ENCODE measurements at places on chromosomes 7 and 10.

- DNase-seq = peak; percentile 54
Measured at GRCh38 chr7:11831156-11831735, 752 bp downstream of the THSD7A start.

GRCh38 chr10:62589689-62590088, 214.8 kb upstream of the ADO start:
- no peak for DNase-seq

- no peak for DNase-seq
Measured at GRCh38 chr7:74387606-74388005, 66.1 kb upstream of the GTF2IRD1 start.

- DNase-seq = no peak
Measured at GRCh38 chr10:115790220-115790619, 482.8 kb downstream of the GFRA1 start.

DNA sequence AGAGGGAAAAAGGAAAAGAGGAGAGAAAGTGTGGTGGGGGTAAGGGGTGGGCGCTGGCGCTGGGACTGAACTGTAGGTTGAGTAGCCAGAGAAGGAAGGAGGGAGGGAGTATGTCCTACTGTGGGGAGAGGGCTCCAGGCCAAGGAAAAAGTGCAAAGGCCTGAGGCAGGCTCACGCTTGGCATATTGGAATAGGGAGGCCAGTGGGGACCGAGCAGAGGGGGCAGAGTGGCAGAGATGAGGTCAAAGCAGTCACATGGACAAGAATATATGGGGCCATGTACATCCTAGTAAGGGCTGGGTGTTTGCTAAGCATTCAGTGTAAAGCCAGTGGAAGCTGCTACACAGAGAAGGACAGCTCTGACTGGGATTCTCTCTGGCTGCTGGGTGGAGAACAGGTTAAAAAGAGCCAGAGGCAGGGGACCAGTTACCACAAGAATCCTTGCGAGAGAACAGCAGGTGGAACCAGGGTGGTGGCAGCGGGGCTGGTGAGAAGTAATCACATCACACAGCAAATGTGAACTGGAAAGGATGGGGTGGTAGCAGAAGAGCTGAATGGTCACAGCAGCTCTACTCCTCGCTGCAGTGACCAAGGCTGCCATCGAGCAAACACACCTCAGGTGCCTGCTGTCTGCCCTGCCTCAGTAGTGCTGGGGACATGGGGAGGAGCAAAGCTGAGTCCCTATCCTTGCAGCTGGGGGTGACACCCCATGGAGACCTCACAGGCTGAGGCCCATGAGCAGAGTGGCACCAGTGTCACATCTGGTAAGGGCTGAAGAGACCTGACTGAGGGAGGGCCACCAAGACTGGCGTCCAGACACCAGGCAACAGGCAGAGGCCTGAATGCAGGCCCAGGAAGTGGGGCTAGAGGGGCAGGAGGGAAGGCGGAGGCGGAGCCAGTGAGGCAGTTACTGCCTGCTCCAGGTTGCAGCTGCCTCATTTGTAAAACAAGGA, 39.5 kb downstream of the FAM53B start:
- no peak for DNase-seq

GRCh38 chr7:81669476-81670105, 100.3 kb downstream of the HGF start:
- DNase-seq = no peak

DNA sequence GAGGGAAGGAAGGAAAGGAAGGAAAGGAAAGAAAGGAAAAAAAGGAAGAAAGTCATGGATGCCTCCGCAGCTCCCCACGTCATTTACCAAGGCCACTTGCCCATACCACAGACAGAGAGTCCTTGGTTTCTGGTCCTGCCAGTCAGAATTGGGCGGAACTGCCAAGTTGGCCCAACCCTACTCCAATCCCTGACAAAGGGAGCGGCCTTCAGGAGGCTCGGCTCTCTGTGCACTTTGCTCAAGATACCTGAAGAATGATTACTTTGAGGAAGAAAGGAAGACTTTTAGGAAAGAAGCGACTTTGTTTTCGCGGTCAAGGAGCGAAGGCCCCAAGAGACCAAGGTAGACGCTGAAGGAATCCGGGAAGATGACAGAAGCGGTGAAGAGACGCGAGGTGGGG, 49.1 kb upstream of the FXYD4 start:
- DNase-seq = no peak

GRCh38 chr7:35727571-35727970, 32.6 kb upstream of the HERPUD2 start:
- no peak for DNase-seq

- no peak for DNase-seq
Measured at GRCh38 chr10:80760914-80761371, 223.2 kb downstream of the SH2D4B start.

DNA sequence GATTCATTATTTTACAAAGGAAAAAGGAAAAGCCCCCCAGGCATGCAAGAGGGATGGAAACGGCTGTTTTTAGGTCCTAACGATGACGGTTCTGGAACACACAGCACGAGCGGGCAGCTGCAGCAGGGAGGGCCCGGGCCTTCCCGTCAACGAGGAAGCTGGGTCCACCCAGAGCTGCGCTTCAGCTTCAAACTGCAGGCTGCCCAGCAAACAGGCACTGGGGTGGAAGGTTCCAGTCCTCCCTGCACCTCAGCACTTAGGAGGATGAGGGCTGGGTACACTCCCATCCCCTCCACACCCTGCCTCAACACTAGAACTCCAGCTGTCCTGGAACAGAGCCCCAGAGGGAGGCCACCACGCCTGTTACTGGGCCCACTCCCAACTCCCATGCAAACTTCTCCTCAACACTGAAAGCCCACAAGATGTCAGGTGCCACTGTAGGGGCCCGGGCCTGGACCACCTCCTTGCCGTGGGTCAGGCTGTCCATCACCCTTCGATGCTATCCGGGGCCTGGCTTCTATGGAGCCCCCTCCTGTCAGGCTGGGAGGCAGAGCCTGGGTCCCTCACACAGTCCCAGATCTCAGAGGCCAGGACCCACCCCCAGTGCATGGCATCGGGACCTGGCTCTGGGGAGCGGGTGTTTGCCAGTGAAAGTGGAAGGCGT, 33.0 kb downstream of the PAPOLB start:
- peak; percentile 45 for DNase-seq

Measured in muscle of leg (tissue), 16 donors.